T1000 (cell line): ENCODE measurements at places on chromosomes 12 and 14.

GRCh38 chr14:76716285-76716684 lies 45.0 kb upstream of the VASH1 start:
- DNase-seq: no peak

GRCh38 chr12:105832021-105832420 lies 306.7 kb downstream of the NUAK1 start:
- DNase-seq: no peak

DNA sequence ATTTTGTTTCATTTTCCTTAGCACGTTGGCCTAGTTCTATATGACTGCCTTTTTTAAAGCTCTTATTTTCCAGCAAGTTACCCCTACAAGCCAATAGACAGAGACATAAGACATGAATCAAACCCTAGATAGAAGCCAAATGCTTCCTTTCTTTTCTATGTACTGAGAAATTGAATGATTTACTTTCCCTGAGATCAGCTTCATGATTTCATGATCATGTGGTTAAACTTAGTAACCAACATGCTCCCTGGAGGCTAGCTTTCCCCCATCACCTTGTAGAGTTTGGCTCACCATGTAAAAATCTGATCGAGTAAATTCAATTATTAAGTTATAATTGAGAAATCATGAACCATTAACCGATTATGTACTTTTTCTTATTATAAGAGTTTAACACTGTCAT lies 148.1 kb upstream of the LRIG3 start:
- no peak for DNase-seq

DNA sequence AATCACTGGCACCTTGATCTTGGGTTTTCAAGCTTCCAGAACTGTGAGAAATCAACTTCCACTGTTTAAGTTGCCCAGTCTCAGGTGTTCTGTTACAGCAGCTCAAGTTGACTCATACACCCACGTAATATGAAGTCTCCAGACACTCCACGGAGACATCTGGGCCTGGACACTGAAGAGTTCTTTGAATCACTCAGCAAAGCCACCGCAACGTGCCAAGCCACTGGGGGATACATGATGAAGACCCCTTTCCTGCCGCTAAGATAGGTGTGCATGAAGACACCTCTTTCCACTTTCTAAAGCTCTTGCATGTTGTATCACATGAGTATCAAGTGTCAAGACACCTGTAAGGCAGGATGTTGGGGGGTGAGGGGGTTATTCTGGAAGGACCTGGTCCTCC lies 311.7 kb upstream of the RTL1 start:
- DNase-seq: no peak

- no peak for DNase-seq
Measured at GRCh38 chr12:123363390-123363739, 1.3 kb downstream of the SBNO1 start.

- no peak for DNase-seq
Measured at GRCh38 chr12:6391013-6391412, 7.1 kb downstream of the LTBR start.

DNA sequence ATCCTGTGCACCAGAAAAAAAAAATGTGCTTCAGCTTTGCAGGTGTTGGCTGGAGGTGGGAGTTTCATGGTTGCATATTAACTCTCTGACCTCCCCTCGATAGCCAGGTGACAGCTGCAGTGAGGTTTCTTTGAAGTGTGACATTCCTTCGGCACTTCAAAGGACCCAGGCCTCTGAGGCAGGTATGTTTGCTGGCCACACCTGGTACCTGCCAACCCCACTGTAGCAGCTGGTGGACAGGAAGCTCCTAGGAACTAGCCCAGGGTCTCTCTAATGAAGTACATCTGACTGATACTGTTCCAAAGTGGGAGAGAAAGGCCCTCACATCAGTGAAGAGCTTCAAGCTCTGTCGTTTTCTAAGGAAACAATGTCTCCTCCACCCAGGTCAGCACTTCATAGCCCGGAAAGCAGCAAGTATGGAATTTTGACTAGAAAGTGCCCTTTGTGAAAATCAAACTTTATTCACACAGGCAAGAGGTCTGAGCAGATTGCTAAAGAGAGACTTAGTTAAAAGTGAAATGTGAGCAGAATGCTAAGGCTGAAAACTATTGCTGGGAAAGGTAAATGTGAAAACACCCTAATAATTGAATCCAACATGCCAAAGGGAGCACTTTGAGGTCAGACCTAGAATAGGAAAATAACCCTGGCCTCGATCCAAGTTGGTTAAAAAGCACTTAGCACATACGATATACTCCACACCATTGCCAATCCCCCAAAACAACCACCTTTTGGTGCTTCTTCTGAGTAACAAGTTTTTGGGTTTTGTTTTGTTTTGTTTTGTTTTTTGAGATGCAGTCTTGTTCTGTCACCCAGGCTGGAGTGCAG lies 71.3 kb downstream of the PHLDA1 start:
- no peak for DNase-seq

- DNase-seq: no peak
Measured at GRCh38 chr12:78194448-78194847, 363.8 kb downstream of the NAV3 start.

GRCh38 chr14:96494331-96494730 lies 7.9 kb upstream of the PAPOLA start:
- DNase-seq: no peak

- peak; percentile 41 for DNase-seq
Measured at GRCh38 chr14:23588884-23589598, 10.5 kb upstream of the JPH4 start.

- no peak for DNase-seq
Measured at GRCh38 chr12:76766161-76766560, 2.2 kb downstream of the ZDHHC17 start.

DNA sequence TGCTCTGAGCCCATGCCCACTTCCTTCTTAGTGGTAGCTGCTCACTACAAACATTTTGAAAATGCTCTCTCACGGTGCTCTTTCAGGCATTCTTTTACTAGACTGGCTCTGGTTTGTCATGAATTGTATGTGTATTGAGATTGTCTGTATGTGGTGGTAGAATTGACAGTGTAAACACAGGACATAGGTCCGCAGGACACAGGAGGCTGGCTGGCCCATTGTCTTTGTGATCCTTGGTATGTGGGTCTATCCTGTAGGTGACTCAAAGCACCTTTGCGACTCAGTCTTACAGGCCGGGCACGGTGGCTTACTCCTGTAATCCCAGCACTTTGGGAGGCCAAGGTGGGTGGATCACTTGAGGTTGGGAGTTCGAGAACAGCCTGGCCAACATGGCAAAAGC lies 250.9 kb downstream of the C12orf75 start:
- DNase-seq: no peak

DNA sequence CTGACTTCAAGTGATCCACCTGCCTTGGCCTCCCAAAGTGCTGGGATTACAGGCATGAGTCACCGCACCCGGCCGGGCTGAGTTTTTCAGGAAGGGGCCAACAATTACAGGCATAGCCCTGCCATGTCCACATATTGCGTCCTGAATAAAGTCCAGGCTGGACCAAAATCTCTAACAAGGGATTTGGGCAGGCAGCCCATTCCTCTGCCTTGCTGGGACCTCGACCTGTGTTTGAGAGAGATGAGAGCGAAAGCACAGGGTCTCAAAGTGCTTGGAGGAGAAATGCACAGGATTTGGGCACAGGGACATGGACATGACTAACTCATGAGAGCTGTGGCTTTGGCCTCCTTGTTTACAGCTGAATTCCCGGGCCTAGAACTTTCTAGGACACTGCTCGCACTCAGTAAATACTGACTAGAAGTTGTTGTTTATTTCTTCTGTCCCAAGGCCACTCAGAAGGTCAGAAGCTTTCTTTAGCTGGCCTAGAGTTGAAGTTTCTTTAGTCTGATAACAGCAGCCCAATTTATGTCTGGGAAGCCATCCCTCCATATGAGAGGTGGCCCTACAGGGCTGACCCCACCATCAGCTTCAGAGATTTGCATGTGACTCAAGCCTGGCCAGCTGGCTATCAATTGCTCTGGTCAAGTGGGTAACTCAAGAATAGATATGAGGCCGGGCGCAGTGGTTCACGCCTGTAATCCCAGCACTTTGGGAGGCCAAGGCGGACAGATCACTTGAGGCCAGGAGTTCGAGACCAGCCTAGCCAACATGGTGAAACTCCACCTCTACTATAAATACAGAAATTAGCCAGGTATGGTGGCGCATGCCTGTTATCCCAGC lies 11.7 kb downstream of the CAMKK2 start:
- DNase-seq: no peak

DNA sequence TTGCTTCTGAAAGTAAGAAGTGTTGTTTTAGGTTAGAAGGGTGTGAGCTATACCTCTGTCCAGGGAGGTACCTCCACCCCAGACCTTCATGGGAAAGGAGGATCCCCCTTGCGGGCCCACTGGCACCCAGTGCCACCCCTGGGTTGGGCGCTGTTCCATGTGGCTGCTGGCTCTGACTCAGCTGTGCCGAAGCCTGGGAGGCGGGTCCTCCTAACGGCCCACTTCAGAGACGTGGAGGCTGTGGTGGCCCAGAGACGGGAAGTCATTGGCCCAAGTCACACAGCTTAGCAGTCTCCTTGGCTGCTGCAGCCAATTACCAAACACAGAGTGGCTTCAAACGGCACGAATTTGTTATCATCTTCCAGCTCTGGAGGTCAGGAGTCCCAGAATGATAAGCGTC lies 10.2 kb downstream of the RFLNA start:
- DNase-seq: no peak

- DNase-seq: peak; percentile 31
Measured at GRCh38 chr12:71439613-71440344, at the start of gene LGR5. LGR5 (plus strand) TSS chr12:71439798; CDS start chr12:71440081, 283 bp downstream.

- DNase-seq: no peak
Measured at GRCh38 chr12:47280543-47281300, 201.0 kb upstream of the AMIGO2 start.

DNA sequence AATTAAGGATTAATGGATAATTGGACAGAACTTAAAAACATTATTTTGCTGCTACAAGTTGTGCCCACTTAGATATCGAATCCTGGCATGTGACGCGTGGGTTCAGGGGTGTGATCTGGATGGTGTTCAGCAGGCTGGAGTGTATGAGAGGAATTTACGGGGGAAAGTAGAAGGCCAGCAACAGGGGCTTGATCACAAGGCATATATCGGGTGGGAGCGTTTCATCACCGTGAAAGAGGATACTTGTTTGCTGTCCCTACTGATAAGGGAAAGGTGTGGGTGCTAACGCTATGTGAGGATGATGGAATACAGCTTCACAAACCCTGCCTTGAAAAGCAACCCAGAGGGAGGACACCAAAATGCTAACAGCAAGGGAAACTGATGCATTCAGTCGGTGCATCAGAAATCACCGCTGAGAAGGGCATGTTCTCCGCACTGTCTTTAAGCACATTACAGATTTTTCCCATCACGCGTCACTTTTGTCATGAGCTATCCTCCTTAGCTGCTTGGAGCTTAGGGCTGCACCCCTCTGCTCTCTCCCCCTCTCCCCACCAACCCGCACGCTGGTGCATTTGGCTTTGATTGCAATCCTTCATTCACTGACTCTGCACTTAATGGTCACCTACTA lies 13.4 kb downstream of the HHIPL1 start:
- no peak for DNase-seq

DNA sequence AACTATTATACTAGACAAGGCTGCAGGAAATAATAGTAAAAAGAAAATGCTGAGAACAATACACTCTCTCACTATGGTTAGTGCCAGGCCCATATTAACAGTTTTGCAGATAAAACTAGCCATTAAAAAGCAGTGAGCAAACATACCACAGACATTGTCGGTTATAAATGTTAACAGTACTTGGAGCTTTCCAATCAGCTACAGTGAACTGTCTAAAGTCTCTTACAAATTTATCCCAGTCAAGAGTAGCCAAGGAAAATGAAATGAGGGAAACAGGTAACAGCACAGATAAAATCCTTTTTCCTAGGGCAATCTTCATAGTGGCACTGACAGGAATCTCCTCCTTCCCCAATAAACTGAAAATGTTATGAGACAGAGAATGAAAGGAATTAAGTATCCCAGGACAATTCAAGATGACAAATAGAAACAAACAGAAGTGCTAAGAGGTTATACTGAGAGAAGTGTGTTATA lies 30.8 kb downstream of the PAWR start:
- DNase-seq: no peak

DNA sequence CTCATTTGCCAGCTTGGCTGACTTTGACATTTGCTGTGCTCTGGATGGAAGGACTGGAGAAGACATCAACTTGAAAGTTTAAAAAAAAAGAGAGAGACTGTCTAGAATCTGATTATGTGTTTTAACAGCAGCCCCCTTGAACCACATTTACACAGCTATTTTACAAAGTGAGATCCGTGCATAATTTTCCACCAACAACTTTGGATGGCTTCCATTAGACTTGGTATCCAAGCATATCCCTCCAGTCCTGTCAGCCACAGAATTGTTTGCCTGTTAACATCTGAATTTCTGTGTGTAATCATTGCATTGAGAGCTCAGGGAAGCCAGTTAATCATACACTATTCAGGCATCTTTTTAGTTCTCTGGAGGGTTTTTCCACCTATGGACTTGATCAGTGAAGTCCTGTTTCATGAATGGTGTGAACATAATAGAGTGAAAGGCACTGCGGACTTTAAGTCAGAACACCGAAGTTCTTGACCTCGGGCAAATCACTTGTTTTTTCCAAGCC lies 93.7 kb downstream of the SAMD4A start:
- DNase-seq: no peak

- no peak for DNase-seq
Measured at GRCh38 chr14:76002383-76002782, 16.8 kb downstream of the IFT43 start.

- no peak for DNase-seq
Measured at GRCh38 chr12:58384196-58384595, 442.8 kb downstream of the ATP23 start.

GRCh38 chr12:44286336-44286735 lies 450.5 kb downstream of the TMEM117 start:
- DNase-seq: no peak

- DNase-seq: no peak
Measured at GRCh38 chr14:35240231-35240630, 52.0 kb upstream of the PSMA6 start.

DNA sequence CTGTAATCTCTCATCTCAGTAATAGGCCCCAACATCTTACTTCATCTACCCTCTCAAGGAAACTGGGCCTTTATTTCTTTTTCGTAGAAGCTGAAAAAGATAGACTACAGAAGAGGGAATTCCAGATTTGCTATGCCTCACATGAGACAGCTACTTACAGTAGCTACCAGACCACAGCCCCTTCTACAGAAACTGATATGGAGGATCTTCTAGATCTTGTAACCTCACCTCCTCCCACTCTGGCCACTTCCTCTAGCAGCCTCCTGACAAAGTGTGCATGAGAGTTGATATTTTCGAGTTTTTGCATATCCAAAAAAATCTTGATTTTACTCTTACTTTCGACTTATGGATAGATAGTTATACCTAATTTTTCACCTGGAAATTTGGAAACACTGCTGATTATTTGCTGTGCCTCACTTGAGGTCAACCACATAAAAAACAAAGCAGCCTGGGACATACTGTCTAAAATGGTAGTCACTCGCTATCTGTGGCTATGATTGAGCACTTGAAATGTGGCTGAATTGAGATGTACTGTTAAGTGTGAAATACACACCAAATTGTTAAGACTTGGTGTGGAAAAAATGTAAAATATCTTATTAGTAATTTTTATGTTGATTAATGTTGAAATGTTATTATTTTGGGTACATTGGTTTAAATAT lies 86.3 kb upstream of the NID2 start:
- no peak for DNase-seq
